Inflammatory macrophage (primary cell): ENCODE measurements at places on chromosomes 2 and 18.

DNA sequence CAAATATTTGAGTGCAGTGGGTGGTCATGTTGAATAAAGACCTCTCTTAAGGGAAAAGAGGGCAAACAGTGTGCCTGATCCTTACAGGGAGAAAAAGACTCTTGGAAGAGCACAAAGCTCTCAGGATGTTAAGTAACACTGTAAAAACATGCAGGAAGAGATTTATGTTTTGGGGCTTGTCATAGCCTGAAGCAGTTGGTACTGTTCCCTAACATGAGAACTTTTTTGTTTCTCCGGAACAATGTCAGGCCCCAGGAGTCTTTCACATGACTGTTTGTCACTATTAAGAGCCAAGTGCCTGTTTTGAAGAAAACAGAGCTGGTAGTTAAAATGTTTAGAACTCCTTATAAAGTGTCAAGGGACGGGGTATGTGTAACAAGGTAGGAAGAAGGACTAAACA, 83.7 kb upstream of the B3GNT2 start:
- DNase-seq, result peak; percentile 8

DNA sequence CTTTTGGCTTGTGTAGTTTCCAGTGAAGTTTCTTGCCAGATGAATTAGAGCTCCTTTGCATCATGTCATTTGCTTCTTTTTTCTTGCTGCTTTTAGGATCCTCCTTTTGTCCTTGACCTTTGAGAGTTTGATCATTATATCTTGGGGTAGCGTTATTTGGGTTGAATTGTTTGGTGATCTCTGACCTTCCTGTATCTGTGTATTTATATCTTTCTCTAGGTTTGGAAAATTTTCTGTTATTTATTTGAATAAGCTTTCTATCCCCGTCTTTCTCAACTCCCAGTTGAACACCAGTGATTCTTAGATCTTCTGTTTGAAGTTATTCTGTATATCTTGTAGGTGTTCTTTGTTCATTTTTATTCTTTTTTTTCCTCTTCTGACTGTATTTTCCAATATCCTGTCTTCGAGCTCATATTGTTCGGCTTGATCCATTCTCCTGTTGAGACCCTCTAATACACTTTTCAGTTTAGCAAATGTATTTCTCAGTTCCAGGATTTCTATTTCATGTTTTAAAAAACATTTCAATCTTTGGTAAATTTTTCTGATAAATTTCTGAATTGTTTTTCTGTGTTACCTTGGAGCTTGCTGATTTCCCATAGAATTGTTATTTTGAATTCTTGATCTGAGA, 20.8 kb downstream of the GALNT1 start:
- DNase-seq, result no peak

DNA sequence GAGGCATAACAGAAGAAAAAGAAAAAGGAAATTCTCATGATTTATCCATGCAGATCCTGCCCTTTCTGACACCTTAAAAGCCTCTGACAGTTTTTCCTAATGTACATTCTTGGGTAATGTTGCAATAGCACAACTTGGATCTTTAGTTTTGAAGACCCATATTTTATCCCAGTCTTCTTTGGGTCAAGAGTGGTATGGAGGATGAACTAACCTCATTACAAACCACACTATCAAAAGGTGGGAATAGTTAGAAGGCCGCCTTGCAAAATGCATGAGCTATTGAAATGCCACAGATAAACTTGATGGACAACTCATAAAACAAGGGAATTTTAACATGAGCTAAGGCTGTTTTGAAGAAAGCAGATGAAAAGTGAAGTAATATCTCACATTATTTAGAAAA, 1479.8 kb upstream of the ACVR2A start:
- no peak for DNase-seq

- DNase-seq, result peak; percentile 44
These were observed 18.5 kb upstream of the ZNF236 start for GRCh38 chr18:76803814-76804213.

GRCh38 chr2:10834068-10834655, 21.6 kb upstream of the PDIA6 start:
- peak; percentile 49 for DNase-seq

- no peak for DNase-seq
These were observed 117.6 kb upstream of the TTN start for GRCh38 chr2:178924817-178925216.
